ENCODE measurements at places on chromosomes 2 and 18.

DNA sequence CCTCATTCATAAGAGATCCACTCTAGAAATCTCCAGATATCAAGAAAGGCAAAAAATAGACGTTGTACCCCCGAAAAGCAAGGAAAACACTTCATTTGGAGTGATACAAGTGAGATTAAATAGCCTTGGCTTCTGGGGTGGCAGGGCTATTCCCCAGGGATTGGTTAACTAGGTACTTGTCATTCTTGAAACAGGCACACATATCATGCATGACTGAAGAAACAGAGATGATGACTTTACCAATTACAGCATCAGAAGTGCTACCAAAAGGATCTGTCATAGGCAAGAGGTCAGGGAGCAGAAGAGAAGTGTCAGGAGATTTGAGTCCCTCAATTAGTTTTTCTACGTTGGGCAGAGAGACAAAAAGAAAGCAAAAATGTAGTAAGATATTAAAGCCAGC is 45.2 kb upstream of the NFU1 start:
- DNase-seq: no peak

DNA sequence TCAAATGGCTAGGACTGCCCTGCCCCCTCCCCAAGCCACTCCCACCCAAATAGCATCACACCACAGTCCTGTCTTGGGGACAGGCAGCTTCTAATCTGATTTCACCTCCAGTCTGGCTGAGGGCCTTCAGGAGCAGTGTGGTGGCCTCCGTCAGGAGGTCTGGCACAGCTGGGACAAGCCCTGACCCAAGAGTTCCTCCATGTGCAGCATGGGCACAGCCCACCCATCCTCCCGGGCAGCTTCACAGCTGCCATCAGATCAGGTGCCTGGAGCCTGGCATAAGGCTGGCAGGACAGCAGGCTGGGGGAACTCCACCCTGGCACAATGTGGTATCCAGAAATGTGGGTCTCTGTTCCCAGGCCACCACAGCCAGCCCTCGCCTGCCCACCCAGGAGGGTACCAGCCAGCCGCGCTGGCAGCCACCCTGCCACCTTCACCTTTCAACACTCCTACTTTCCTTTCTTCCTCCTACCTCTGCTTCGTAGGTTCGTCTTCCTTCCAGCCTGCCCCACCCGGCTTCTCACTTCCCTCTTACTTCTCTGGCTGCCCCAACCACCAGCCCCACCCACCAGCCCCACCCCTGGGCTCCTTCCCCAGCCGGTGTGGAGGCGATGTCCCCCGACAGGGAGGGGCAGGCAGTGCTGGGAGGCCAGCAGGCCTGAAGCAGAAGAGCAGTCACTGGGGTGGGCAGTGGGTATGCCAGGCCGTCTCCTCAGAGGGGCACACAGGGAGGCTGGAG is at the start of gene CAPG:
TSS of gene CAPG (minus strand) at position 522 of the 739 bp plus-strand sequence. CDS start 8,221 bp downstream, outside the sequence.
- DNase-seq: no peak

DNA sequence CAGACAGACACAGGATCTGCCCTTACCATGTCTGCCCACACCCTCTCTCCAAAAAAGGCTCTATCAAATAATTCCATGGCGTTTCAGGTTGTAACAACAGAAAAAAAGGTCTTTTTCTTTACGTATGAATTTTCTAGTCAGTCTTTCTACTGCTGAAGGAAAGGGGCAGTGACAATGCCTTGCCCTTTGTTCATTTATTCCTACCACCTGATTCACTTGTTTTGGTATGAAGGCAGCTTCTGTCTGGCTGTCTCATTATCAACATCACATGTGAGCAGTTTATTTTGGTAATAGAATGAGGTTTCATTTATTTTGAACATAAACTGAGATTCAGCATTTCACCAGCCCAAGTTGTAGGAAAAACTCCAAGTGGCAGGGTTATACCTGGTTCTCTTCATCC is 94.3 kb upstream of the KLF7 start:
- DNase-seq: no peak

DNA sequence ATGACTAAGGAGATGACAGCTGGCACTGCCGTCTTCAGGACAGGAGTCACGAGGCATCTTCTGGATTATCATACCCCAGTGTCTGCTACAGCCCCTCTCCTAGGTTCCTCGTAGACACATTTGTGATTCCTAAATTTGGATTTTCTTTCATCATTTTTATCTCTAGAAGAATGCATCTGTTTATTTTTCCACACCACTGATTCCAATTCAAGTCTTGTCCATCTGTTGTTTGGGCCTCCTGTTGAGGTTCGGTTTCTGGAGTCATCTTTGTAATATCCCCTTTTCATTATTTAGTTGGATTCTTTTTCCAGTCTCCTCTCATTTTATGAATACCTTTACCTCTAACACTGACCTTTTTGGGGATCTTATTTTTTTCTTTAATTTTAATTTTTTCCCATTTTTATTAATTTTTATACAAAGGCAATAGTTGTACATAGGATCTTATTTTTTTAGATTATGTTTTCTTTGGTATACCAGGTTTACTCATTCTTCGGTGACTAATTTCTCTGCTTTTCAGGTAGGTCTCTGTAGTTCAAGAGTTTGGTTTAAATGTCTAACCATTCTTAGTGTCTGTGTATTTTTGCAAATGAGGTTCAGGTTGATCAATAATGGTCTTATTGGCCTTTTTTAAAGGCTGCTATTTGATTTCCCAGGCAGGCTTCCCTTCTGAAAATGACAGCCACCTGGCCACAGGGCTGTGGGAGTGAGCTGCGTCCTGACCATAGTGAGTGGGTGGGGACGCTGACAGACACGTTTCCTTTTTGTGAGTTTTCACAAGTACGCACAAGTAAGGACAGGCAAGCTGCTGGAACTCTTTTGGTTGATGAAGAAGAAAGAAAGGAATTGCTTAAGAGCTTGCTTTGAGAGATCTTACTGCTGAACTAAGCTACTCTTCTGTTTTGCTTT is 34.5 kb downstream of the FARP2 start:
- no peak for DNase-seq

DNA sequence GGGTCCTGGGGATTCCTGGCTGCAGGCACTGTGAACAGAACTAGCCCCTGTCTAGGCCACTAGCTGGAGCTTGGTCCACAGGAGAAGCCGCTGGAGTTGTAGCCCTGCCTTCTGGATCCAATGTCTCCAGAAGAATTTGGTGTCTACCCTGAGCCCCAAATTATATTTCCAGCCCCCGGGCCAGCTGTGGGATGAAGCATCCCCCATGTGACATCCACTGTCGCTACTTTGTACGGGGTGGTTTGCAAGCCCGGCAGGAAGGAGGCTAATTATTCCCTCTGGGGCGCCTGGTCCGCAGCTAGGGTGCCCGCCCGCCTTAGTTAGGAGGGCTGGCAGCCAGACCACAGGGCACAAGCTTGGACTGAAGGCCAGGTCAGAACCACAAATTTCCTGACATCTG is 106.5 kb downstream of the SMAD7 start:
- no peak for DNase-seq

DNA sequence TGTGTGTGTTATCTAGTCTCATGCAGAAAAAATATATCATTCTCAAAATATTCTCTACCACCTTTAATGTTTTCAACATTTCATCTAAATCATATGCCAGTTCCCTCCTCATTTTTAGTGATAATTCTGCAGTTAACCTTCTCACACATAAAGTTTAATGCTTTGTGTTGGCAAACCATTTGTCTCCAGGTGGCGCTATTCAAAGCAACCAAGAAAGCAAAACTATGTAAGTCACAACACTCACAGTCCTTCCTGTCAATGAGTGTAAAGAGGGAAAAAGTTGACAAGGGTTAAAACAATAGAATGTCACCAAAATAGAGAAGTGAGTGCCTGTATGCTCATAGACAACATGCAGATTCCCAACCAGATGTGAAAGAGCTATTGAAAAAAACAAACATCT is 961.6 kb upstream of the LRRTM1 start:
- DNase-seq: no peak

DNA sequence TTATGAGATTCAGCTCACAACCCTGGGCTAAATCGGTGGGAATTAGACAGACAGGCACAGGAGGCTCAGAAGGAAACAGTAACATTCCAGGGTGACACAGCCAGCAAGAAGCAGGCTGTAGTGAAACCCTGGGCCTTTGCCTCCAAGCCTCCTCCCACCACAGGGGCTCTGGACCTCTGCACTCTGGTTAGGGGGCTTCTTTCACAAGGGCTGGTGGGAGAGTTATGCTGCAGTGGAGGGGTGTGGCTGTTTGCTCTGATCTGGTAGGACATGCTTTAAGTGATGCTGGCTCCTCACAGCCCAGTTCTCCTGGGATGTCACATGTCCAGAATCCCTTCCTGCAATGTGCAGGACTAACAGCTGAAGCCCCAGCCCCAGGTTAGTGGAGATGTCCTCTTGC is 109.9 kb downstream of the TGFA start:
- no peak for DNase-seq

GRCh38 chr2:235026649-235027557 is 75.1 kb downstream of the SH3BP4 start:
- DNase-seq: no peak

DNA sequence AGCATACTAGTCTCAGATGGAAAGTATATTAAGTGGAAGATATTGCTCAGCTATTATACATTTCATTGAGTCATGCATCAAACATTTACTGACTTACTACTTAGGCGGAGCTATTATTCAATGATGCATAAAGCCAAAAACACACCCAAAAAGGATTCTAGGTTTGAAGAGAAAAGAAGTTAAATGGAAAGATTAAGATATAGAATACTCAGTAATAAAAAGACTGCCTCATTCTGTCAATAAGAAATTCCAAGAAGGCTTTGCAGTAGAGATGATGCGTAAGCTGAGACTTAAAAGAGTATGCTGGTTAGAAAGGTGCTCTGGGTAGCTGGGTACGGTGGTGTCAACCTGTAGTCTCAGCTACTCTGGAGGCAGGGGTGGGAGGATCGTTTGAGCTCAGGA is 27.6 kb downstream of the STK17B start:
- no peak for DNase-seq

DNA sequence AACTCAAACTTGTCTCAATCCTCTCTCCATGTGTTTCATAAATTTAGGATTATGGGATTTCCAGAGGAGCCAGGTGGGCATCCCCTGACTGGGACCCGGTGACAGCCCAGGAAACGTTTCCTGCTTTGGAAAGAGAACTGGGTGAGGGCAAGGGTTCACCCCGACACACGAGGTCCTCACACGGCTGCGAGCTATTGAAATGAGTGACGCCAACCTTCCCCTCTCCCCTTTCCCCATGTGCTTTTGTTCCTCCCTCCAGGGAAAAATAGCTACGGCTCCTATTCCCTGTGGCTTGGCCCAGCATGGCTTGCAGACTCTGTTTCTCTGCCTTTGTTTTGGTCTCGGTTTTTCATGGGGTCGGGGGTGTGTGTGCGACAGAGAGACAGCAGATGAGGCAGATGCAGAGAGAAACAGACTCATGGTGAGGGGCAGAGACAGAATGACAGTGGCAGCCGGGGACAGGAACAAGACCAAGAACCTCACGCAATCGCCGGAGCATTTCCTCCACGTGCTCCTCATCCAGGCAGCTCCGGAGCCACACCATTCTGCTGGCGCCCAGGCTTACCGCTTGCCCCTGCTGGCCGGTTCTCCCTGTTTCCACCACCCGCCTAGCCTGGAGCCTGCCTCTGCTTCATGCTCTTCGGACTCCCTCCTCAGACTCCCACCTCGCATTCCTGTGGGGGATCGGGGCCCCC is 238.5 kb downstream of the DYSF start:
- no peak for DNase-seq

DNA sequence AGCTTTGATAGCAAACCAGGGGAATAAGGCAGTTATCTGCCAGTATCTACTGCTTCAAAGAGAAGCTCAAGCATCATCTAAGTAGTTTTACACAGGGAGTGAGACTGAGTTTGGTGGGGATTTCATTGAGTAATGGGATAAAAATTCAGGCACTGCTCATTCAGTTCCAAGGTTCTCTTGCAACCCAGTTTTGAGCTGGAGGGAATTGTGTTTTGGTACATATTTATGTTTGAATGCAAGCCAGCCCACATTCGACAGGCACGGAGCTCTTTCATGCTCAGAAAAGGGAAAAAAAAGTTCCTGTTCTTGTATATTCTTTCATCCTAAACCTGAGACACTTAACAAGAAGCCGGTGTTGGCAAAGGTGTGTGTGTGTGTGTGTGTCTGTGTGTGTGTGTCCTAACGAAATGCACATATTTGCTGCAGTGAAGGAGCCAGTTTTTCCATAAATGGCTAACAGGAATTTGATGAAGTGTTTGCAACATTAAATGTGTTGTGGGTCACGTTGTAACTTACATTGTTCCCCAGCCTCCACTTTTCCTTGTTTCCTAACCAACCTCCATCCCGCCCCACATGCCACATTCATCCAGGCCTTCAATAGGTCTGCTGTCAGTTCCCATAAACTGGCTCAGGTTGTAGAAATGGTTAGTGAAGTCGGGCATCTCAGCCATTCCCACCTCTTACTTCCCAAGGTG is 311.1 kb downstream of the TXNL1 start:
- DNase-seq: no peak

DNA sequence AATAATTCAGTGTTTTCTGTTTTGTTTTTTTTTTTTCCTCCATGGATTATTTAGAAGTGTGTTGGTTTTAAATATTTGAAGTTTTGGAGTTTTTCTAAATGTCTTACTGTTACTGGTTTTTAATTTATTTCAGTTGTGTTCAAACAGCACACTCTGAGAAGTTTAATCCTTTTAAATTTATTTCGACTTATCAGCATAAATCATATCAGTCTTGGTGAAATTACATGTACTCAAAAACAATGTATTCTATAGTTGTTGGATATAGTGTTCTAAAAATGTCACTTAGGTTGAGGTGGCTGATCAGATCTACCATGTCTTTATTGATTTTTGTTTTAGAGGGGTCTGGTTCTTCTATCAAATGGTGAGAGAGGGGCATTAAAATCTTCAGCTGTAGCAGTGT is 134.7 kb downstream of the NCOA1 start:
- no peak for DNase-seq

DNA sequence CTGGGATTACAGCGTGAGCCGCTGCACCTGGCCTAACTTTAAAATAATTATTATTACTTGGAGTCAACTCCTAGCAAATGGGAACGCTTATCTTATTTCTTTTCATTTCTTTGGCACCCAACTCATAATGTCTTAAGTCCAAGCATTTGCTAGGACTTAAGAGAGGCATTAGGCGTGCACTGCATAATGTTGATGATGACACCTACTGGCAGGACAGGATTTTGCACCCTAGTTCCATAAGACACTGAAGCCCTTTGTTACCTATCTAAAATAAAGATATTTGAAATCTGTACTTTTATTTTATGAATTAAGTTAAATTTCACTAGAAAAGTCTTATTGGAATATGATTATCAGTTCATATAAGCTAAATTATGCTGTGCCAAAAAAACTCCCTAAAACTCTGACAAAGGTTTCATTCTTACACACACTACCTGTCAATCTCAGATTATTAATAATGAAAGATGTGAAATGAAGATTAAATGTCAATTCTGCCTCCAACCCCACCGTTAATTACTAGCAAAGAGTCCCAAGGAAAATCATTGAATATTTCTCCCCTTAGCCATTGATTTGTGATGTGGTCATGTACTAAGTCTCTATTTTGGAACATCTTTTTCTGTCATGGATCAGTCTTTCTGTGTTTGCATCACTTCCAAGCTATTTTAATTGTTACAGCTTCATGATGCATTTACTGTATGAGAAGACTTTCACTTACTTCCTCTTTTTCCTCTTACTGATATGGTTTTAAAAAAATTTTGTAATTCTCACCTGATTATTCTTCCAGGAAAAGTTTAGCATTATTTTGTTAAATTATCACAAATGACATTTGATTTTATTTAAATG is 12.7 kb upstream of the CDH2 start:
- no peak for DNase-seq

All from T-helper 17 cell (primary cell).